BE2C (cell line): ENCODE measurements at places on chromosomes 11 and 22.

DNA sequence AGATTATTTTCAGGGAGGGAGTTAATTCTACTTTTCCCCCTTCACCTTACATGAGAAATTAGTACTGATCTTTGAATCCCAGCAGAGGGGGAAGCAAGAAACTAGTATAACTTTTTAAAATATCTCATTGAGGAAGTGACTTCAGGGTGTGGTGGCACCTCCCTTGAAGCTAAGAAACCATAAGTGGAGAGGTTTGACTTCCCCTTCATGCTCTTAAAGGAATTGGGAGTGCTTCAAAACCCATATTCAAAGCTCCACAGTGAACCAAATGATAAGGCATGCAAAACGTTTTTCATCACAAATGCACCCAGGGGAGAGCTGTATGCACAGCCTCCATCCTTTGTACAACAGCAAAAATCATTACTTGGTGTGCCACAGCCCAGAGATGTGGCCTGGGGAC is 540 bp downstream of the MS4A14 start:
- DNase-seq = no peak

- no peak for DNase-seq
These were observed 85.5 kb downstream of the DLG2 start for GRCh38 chr11:85541683-85542082.

DNA sequence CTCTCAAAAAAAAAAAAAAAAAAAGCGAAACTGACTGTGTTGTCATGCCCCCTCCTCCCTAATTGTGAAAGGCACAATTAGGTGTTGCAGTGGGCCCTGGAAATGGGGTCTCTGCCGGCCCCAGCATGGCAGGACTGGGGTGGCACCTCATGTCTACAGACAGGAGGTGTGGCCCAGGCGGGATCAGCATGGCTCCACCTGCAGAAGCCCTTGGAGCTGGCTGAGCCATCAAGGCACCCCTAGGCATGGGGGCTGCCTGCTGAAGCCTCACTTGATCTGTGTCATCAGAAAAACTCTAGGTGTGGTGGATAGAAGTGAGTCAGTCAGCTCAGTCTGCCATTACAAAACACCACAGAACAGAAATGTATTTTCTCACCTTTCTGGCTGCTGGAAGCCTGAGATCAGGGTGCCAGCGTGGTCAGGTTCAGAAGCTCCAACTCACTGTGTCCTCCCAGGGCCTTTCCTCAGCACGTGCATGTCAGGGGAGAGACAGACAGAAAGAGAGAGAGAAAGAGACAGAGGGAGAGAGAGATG is 10.1 kb upstream of the B4GALNT4 start:
- no peak for DNase-seq

GRCh38 chr22:37499027-37499707 is 13.0 kb upstream of the MFNG start:
- no peak for DNase-seq

GRCh38 chr11:75073459-75074190 is 23.1 kb downstream of the OR2AT4 start:
- DNase-seq = peak; percentile 33

DNA sequence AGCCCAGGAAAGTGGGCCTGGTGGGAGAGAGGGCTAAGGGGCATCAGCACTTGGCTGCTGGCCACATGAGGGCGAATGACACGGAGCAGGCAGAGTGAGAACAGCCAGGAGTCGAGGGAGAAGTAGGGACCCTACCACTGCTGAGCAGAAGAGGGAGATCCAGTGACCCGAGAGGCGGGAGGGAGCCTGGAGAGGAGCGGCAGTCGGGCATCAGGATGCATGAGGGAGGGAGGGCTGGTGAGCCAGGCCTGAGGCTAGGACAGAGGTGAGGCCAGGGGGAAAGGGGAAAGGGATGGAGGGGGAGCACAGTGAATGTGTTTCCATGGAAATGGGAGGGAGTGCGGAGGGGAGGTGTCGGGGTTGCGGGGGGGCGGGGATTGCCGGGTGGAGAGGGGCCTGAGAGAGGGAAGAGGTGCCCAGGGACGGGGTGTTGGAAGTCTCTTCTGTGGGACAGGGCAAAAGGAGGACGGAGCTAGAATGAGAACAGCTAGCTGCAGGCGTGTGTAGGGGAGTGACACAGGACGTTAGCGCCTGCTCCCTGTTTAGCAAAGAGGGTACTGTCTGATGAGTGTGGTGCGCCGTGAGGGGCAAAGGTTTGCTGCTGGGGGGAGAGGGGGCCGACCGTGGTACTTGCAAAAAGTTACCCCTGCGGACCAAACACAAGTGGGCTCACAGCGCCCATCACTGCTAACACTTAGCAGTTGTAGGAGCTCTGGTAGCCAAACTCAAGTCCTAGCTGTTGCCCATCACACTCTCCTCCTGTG is 37.1 kb upstream of the WNT11 start:
- peak; percentile 48 for DNase-seq

GRCh38 chr11:1847006-1847735 is 5.7 kb upstream of the LSP1 start:
- no peak for DNase-seq

DNA sequence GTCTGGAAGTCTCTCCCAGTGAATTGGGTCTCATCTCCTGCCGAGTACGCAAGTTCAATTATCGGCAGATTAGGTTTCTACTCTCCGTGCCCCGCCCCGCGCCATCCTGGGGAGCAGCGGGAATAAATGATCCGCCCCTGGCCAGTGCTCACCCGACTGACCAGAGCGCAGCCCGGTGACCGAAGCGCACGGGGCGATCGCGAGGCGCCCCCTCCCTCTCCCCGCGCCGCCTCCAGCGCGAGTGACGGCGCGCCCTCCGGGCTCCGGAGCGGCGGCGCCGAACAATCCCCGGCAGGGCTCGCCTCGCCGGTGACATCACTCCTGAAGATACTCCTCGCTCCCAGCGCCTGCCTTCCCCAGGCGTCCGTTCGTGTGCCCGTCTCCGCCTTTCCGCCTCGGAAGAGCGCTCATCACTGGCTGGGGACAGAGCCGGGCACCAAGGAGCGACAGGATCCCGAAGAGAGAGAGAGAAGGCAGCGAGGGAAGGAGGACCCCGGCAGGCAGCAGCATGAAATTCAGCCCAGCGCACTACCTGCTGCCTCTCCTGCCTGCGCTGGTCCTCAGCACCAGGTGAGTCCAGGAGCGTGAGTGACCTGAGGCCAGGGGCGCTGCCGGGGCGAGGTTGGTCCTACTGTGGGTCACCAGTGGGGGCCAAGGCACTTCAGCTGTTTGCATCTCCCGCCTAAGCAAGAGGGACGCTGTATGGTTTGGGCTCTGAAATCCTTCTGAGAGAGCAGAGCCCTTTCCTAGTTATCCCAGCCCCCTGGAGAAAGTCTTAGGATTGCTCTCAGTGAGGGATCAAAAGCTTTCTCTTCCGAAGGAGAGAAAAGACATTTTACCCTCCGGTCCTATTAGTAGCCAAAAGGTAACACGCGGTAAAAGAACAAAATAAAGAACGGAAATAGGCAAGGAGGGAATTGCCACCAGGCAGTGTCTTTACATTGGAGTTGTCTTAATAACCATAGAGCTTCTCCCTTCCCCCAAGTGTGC is at the start of gene LUZP2:
Gene LUZP2 (plus strand): TSS at position 318 of the 990 bp plus-strand sequence.
- peak; percentile 57 for DNase-seq

- DNase-seq = no peak
These were observed 118.2 kb upstream of the KIRREL3 start for GRCh38 chr11:127118811-127119210.

- DNase-seq = peak; percentile 85
These were observed 17.3 kb upstream of the SLC29A2 start for GRCh38 chr11:66388780-66389386.

GRCh38 chr11:112785149-112785548 is 176.1 kb upstream of the NCAM1 start:
- no peak for DNase-seq

- DNase-seq = no peak
These were observed 32.9 kb upstream of the EED start for GRCh38 chr11:86211619-86212018.

DNA sequence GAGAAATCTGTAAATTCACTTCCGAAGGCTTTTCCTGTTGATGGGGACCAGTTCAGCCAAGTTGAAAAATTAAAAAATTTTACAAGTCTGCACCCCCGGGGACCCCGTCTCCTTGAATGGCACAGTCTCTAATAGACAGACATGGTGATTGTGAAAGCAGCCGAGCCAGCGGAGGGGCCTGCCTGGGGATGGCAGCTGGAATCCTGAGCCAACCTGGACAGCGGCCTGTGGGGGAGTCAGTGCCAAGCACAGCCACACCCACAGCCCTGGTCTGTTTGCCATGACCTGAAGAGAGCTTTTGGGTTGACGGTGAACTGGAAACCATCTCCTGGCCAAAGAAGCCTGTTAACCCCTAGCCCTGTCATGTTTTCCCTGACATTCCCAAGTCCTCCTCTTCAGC is 64.7 kb downstream of the PARVG start:
- no peak for DNase-seq
